ENCODE measurements at places on chromosomes 12 and 14.

DNA sequence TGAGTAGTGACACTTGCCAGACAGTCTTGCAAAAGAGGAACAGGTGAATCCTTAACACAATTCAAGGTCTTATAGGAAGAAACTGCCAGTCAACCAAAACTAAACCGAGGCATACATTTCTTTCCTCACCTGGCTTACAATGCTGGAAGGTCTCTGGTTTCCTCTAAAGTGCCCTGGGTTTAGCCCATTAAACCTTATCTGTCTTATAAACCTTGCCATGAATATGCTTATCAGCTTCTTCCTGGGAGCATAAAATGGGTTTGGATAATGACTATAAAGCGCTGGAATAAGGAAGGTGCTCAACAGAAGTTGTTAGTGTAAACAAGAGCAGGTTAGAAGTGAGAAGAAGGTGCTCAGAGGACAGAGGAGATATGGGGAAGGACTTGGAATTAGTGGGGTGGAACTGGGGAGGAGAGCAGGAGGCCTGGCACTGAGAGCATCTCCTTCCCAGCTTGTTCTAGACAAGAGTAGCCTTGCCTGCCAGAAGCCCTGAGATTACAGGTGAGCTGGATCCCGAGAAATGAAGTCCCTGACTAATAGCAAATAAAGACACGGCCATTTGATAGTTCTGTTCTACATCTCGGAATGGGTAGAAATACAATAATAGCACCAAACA, 14.1 kb upstream of the GPRC5A start:
- no peak for DNase-seq

- no peak for DNase-seq
Measured at GRCh38 chr14:21575661-21576060, 4.2 kb downstream of the OR10G3 start.

- peak; percentile 53 for DNase-seq
Measured at GRCh38 chr14:37972941-37973887, 234.5 kb upstream of the SSTR1 start.

DNA sequence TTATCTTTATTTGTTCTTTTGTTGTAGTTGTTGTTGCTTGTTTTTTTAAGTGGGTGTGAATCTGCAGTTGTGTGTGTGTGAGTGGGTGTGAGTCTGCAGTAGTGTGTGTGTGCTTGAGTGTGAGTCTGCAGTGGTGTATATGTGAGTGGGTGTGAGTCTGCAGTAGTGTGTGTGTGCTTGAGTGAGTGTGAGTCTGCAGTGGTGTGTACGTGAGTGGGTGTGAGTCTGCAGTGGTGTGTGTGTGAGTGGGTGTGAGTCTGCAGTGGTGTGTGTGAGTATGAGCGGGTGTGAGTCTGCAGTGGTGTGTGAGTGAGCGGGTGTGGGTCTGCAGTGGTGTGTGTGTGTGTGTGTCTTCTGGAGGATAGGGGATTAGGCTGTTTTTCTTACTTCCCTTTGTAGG, 1186.8 kb upstream of the SEL1L start:
- DNase-seq, result no peak

GRCh38 chr12:570921-571794, 92.1 kb downstream of the NINJ2 start:
- DNase-seq, result peak; percentile 91

- DNase-seq, result no peak
Measured at GRCh38 chr14:57013987-57014386, 203.7 kb upstream of the OTX2 start.

DNA sequence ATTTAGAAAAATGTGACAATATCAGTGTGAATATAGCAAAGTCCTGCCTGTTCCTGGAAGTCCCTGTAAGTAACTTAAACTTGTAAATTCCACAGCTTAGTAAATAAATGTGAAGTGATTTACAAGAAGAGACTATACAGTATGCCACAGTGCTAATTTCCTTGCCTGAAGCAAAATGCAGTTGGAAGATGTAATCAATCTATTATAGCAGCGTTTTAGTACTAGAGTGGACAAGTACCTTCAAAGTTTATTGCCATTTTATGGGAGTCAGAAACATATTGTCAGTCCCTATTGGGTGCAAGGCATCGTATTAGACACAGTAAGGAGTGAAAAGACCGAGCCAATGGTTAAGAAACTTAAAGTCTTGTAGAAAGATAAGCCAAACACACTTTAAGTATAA, 94.1 kb downstream of the TRHDE start:
- no peak for DNase-seq

GRCh38 chr12:89263900-89264299, 88.4 kb downstream of the DUSP6 start:
- no peak for DNase-seq

- peak; percentile 11 for DNase-seq
Measured at GRCh38 chr14:57533214-57533613, 39.6 kb upstream of the CCDC198 start.

GRCh38 chr14:48614003-48614402, 938.6 kb upstream of the MDGA2 start:
- DNase-seq, result no peak

DNA sequence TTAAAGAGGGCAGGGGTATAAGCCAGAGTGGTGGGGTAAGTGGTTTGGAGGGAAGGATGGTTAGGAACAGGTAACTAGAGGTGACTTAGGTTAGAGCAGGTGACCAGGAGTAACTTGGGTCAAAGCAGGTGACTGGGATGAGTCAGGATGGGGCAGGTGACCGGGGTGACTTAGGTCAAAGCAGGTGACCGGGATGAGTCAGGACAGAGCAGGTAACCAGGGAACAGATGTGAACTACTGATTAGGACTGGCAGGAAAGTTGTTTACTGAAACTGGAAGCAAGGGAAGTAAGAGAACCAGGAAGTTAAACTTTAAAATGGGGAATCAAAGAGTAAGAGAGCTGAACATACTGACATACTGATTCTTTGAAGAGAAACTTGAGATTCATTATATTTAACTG, 57.4 kb downstream of the FSCB start:
- peak; percentile 21 for DNase-seq

DNA sequence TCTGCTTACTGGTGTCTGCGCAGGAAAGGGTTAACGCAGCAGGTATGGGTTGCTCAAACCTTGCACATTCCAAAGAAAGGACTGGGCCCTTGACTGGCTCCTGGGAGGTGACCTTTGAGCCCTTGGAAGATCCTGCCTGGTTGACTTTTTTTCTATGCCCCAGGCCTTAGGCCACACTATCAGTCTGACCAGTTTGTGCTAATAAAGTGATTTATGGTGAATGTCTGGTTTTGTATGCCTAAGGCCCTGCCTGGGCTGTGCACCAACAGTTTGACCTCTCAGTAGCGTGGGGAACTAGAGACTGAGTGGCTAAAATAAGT, 61.4 kb upstream of the SCN8A start:
- no peak for DNase-seq

DNA sequence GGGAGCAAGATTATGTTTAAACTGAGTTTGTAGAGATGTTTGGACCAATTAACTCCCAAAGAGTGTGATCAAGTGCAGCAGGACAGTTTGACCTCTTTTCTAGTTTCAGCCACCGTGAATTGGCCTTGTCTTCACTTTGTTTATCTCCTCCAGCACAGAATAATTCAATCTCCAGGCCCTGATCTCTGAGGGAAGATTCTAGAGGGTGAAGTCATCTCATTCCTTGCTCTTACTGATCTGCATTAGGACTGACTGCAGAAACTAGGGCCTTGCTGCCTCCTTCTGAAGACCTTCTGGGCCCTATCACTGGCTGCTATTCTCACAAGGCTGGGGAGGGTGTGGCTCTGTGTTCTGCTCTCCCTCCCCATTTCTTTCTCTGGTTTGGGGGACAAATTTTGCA, 29.4 kb downstream of the C12orf75 start:
- no peak for DNase-seq

- DNase-seq, result no peak
Measured at GRCh38 chr12:48767047-48767446, 21.8 kb downstream of the ADCY6 start.

- no peak for DNase-seq
Measured at GRCh38 chr14:94293578-94293924, 483 bp upstream of the SERPINA10 start.

DNA sequence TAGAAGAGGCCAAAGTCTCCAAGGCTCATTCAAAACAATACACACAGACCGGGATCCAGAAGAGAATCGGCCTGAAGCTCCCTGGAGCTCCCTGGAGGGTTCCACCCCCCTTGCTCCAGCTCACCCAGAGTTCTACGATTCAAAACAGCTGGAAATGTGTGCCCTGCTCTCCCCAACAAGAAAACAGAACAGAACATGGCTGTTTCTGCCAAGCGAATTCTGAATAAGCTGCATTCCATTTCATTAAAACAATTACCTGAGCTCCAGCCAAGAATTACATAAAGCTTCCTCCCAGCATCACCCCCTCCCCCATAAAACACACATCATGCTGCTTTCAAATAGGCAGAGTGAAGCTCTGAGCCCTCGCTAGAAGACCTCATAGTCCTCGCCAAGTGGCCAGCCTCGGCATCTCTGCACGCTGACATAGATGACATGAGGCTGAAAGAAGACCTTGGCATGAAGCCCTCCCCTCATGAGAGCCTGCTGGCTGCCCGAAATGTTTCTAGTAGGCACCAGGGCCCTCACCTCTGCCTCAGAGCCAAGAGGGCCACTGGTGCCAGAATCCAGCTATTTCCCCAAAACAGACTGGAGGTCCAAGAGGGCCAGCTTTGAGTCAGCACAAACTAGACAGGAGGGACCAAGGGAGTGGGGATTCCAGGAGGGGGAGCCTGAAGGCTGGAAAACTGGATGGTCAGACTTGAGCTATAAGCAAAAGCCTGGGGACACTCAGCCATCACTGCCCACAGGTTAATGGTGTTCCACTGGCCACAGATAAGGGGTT, 8.3 kb downstream of the PXN start:
- DNase-seq, result peak; percentile 45

- no peak for DNase-seq
Measured at GRCh38 chr14:73231981-73232851, 5.1 kb upstream of the PAPLN start.

GRCh38 chr14:69674546-69675244, 63.3 kb downstream of the SUSD6 start:
- no peak for DNase-seq

- no peak for DNase-seq
Measured at GRCh38 chr12:66699738-66700482, 21.0 kb upstream of the GRIP1 start.

DNA sequence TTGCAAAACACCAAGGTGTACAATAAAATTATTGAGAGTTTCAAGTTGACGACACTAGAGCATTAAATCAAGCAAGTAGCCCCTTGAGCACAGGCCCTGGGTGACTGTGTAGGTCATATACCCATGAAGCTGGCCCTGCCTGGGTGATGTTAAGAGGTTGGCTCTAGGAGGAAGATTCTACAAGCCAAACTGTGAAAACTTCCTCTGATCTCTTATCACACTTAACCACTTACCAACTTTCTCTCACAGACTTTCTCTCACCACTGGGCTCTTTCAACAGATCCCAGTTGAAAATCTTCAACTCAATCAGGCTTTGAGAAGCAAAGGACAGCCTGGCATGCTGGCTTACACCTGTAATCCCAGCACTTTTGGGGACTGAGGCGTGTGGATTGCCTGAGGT, 186.9 kb upstream of the BTG1 start:
- DNase-seq, result no peak

GRCh38 chr12:132147423-132148367, 3.4 kb downstream of the NOC4L start:
- no peak for DNase-seq

DNA sequence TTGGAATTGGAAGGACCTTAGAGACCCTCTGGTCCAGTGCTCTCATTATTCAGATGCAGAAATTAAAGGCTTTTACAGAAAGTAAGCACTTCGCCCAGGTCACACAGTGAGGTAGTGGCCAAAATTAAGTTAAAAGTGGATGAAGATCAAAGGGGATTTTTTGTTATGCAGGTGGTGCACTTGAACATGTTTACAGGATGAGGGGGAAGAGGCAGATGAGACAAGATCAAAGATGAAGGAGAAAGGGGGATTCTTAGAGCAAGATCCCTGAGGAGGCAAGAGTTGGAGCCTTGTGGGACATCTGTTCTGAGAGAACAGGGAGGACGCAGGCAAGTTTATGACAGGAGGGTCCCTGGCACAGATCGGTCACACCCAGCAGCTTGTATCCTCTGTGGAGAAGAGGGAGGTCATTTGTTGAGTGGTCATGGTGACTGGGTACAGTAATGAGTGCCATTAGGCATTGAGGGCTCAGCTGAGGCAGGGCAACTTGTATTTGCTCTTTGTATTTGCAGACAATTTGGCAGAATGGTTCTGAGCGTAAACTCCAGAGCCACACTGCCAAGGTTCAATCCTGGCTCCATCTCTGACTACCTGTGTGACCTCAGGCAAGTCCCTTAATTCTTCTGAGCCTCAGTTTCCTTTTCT, 84.0 kb downstream of the BORCS5 start:
- DNase-seq, result no peak

DNA sequence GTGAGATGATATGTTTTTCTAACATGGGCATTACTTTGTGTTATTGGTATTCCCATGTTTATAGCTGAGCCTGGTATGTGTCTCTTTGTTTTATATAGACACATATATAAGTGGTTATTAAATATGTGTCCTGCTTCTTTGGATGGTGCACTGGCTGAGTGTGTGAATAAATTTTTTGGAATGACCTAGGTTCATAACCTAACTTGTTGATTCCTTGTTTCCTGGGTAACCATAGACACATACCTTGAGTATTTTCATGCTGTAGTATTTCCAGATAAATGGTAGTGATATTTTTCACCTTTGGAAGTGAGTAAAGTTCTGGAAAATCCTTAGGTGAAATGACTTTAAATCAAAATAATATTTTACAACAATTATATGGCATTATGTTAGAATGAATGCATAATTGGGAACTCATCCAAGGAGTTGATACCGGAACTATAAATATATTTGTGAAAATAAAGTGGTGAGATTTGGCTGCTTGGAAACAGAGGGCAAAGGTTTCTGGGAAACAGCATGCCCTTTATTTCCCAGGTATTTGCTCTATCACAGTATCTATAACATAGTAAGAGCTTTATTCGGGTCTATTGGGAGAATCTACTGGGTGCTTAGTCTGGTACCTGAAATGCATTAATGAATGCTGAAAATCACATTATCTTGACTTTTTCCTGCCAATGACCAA, 64.3 kb upstream of the REP15 start:
- no peak for DNase-seq

DNA sequence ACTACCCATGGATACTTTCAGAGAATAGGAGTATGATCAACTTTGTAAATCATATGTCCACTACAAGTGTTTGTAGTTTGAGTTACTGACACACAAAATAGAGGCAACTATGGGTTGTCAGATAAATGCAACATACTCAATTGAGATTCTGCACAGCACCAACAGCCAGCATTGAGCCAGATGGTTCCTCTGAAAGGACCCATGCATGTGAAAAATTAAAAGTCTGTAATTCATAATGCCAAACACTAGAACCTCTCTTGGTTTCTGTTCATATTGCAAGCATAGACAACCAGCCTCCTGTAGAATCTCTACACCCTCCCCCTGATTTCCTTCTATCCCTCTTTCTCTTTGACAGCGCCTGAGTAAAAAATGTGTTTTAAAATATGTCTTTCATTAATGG, 831.0 kb downstream of the C12orf50 start:
- no peak for DNase-seq

- DNase-seq, result peak; percentile 64
Measured at GRCh38 chr12:52155048-52155868, 36.6 kb downstream of the KRT80 start.

GRCh38 chr12:65334521-65334920, 56.0 kb downstream of the MSRB3 start:
- DNase-seq, result no peak
